ENCODE measurements at places on chromosomes 2 and 18. TPM values are rescaled to one million over a fixed set of nuclear protein-coding genes. Genes with fewer than 3 reads are reported as not detected.

The ZNF514 gene
- total RNA-seq, result 18.0 TPM

The SLC9A4 gene
- not detected for total RNA-seq

The TTL gene
- 16.4 TPM for total RNA-seq

The CYP27C1 gene
- total RNA-seq, result 0.14 TPM

The SP140 gene
- total RNA-seq, result 12.7 TPM

The MAP3K2 gene
- 39.4 TPM for total RNA-seq

The ADAM23 gene
- 4.5 TPM for total RNA-seq

The REG3G gene
- total RNA-seq, result not detected

The EN1 gene
- total RNA-seq, result not detected

The SH3BP4 gene
- 19.9 TPM for total RNA-seq

The ACKR3 gene
- 6.2 TPM for total RNA-seq

The MYOM1 gene
- 8.3 TPM for total RNA-seq

The GPR45 gene
- total RNA-seq, result not detected

The CCDC74B gene
- total RNA-seq, result 1.4 TPM

The TMEFF2 gene
- total RNA-seq, result 0.27 TPM

The CLEC4F gene
- total RNA-seq, result not detected

The NCKAP5 gene
- total RNA-seq, result 1.1 TPM

The FSHR gene
- not detected for total RNA-seq

The SLC25A52 gene
- total RNA-seq, result not detected

The AFTPH gene
- 76.7 TPM for total RNA-seq

The MC4R gene
- total RNA-seq, result not detected

The GALNT14 gene
- total RNA-seq, result not detected

The UGT1A3 gene
- total RNA-seq, result 3.2 TPM

The ALKAL2 gene
- not detected for total RNA-seq

The EIPR1 gene
- total RNA-seq, result 28.9 TPM

The GALNT13 gene
- not detected for total RNA-seq

The ANKRD53 gene
- 0.96 TPM for total RNA-seq

The EHD3 gene
- 3.0 TPM for total RNA-seq

The TOGARAM2 gene
- total RNA-seq, result 7.1 TPM

The HAAO gene
- 29.4 TPM for total RNA-seq

The NEU4 gene
- total RNA-seq, result 195 TPM

The C2orf78 gene
- total RNA-seq, result not detected

The SNTG2 gene
- total RNA-seq, result 1.2 TPM

The GTF2A1L gene
- total RNA-seq, result 9.2 TPM

The ERFE gene
- not detected for total RNA-seq

The SP5 gene
- total RNA-seq, result 0.41 TPM

The ITM2C gene
- total RNA-seq, result 911 TPM

The IL36B gene
- total RNA-seq, result not detected

The MFSD6 gene
- total RNA-seq, result 84.0 TPM

The MMADHC gene
- 68.0 TPM for total RNA-seq

The C2orf66 gene
- total RNA-seq, result not detected

The CXCR1 gene
- total RNA-seq, result 0.14 TPM

The CYP20A1 gene
- 25.8 TPM for total RNA-seq

The HOXD13 gene
- not detected for total RNA-seq

The TNFAIP6 gene
- not detected for total RNA-seq

The ONECUT2 gene
- total RNA-seq, result not detected

The RIT2 gene
- not detected for total RNA-seq

All from transverse colon (tissue), 4 donors.